ENCODE measurements at places on chromosomes 4 and X. TPM values are rescaled to one million over a fixed set of nuclear protein-coding genes. Genes with fewer than 3 reads are reported as not detected.

PNMA6F gene
- total RNA-seq = not detected

AFAP1 gene
- total RNA-seq = 0.44 TPM

TLR3 gene
- 0.10 TPM for total RNA-seq

STS gene
- 3.2 TPM for total RNA-seq

NXF2 gene
- not detected for total RNA-seq

LONRF3 gene
- 1.2 TPM for total RNA-seq

ATRX gene
- total RNA-seq = 187 TPM

CDKL2 gene
- total RNA-seq = 0.27 TPM

SMIM10 gene
- total RNA-seq = 0.37 TPM

ETNPPL gene
- not detected for total RNA-seq

ANXA3 gene
- not detected for total RNA-seq

GRPEL1 gene
- total RNA-seq = 19.6 TPM

PNMA6A gene
- 0.39 TPM for total RNA-seq

ADH1B gene
- not detected for total RNA-seq

SLC34A2 gene
- total RNA-seq = not detected

BEND4 gene
- 20.4 TPM for total RNA-seq

RPL34 gene
- 2,198 TPM for total RNA-seq

NPY1R gene
- total RNA-seq = not detected

FDCSP gene
- not detected for total RNA-seq

Data from B cell (primary cell).